NCI-H2171 (cell line): ENCODE measurements at places on chromosomes 2 and 18.

DNA sequence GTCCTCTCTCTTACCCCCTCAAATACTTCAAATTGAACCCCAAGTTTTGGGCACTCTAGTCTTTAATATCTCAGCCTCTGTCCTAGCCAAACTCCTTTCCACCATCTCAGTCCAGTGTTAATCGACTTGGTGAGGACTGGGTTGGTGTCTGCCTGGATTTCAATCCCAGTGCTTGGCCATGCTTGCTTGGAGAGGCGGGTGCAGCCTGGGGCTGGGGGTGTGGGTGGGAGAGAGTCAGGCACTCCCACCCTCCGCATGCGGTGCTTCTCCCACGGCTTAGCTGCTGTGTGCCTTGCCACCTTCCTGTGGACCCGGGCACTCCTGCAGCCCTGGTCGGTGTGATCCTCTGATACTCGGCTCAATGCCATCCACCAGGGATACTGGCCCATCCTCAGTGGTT is 220.8 kb upstream of the HDAC4 start:
- no peak for DNase-seq

- DNase-seq: no peak
Observed at GRCh38 chr2:132583666-132584360, 86.2 kb downstream of the LYPD1 start.

DNA sequence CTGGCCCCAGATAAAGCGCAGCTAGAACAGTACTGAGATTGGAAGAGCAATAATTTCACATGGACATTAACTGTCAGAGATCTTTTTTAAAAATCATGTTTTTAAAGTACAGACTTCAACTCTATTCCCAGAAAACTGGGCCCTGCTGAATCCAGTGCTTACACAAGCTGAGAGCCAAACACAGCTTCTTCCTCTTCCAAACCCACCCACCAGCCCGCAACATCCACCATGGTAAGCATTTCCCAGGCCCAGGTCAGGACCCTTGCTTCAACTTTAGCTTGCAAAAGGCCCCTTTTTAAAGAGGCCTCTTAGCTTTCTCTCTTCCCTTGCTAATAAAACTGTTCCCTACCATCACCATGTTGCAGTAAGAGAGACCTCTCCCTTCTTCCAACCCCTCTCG is 2.1 kb downstream of the AAK1 start:
- no peak for DNase-seq

DNA sequence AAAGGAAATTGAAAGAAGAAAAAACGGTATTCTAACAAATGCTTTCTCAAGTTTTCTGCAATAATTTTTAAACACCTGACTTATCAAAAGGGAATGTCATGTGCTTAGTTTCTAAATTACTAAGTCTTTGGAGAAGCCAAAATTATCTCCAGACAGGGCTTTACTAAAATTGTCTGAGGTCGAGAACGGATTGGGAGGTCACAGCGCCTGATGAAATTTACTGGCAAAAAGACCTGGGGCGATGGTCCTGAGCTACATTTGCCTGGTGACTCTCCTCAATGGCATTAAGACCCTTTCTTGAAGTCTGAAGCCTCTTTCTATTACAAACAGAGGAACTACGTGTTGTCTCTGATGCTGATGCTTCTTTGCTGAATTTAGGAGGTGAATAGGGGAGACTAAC is 291.8 kb upstream of the SESTD1 start:
- DNase-seq: no peak

DNA sequence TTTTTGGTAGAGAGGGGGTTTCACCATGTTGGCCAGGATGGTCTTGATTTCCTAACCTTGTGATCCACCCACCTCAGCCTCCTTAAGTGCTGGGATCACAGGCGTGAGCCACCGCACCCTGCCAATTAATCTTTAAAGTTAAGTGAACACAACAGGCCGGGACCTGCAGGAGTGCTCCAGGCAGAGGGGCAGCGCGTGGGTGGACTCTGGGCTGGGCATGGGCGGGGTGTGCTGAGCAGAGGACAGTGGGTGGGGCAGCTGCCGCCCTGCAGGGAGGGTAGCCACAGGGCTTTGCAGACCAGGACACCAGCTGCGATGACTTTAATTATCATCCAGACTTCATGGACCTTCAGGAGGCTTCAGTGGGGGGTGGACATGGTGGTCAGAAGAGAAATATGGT is 8.8 kb upstream of the GPR148 start:
- DNase-seq: no peak

GRCh38 chr2:174342686-174343342 is 8.1 kb downstream of the SP9 start:
- no peak for DNase-seq

GRCh38 chr2:15141211-15141610 is 419.9 kb downstream of the NBAS start:
- DNase-seq: no peak

DNA sequence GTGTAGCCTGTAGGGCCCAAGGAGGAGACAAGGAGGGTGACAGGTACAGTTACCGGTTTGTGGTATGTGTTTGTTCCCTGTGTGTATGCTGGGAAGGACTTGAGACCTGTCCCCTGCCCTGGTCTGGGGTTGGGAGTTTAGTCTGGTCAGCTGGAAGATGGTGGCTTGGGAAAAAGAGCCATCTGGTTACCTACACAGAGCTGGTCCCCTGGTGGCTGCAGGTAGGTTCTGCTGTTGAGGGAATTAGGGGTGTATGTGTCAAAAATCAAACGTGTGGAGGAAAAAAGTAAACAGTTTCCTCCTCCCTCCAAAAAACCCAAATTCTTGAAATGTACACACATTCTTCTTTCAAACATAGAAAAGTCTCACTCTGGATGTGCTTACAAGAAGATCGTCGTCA is 24.3 kb downstream of the PTMA start:
- no peak for DNase-seq

DNA sequence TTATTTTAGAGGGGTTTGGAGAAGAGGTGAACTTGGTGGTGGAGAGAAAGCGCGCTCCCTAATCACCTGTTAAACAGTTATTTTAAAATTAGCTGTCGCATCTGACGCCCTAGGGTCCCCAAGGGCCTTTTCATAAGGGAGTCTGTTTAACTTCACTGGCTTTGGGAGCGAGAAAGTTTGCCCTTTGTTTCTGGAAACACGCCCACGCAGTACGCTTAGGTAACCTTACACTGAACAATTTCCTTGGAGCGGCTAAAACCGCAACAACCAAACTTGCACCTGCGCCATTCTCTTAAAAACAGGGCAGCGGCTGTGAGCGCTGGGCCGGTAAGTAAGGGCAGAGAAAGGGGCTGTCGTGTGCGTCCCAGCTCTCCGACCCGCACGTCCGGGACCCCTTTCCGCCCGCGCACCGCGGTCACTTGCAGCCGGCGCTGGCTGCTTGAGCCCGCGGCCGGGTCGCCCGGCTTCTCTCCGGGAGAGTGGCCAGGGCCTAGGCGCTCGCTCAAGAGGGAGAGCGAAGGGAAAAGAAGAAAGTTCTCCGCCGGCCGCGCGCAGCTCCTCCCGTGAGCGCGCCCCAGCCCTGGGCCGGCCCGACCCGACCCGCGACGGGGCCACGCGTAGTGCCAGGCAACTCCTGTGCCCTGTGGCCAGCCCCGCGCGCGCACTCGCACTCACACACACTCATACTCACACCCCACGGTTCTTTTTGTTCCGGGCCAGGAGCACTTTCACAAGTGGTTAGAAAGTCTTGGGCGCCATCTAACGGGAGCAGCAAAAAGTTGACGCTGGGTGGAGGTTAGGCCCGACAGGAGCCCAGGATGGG is 19.2 kb downstream of the POU3F3 start:
- DNase-seq: peak; percentile 30

DNA sequence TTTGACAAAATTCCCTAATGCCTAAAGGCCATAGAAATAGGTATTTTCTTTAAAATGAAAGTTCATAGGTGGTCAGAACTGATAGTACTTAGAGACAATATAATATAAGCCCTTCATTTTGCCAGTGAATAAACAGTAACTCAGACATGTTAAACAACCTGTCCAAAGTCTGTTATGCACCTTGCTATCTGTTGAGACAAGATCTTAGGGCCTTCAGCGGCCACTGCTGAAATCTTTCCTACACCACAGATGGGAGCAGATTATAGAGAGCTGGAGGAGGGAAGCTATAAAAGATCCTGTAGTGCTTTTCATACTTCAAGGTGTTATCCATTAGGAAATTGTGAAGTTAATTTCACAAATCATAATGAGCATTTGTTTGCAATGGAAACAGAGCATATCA is 13.8 kb downstream of the CERKL start:
- DNase-seq: no peak

DNA sequence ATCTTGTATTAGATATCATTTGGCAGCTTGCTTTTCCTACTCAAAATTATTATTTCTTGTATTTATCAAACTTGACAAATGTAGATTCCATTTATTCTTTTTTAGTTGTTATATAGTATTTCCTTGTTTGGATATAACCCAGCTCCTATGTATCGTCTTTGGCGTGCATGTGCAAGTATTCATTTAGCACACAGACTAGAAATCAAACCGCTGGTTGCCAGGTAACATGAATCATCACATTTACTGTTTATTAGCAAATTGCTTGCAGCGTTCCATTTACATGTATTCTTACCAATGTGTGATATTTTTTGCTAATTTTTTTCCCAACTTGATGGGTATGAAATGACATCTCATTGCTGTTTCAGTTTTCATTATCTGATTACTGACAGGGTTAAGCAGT is 2089.7 kb upstream of the CELF4 start:
- DNase-seq: no peak

- no peak for DNase-seq
Observed at GRCh38 chr2:145939949-145940348, 1420.0 kb upstream of the ZEB2 start.

- DNase-seq: no peak
Observed at GRCh38 chr2:138210487-138210886, 246.2 kb downstream of the HNMT start.

- no peak for DNase-seq
Observed at GRCh38 chr2:12498286-12498685, 218.4 kb upstream of the TRIB2 start.

- no peak for DNase-seq
Observed at GRCh38 chr2:146997488-146997887, 847.3 kb upstream of the ACVR2A start.

- DNase-seq: peak; percentile 21
Observed at GRCh38 chr18:48649231-48649630, 110.4 kb downstream of the CTIF start.

DNA sequence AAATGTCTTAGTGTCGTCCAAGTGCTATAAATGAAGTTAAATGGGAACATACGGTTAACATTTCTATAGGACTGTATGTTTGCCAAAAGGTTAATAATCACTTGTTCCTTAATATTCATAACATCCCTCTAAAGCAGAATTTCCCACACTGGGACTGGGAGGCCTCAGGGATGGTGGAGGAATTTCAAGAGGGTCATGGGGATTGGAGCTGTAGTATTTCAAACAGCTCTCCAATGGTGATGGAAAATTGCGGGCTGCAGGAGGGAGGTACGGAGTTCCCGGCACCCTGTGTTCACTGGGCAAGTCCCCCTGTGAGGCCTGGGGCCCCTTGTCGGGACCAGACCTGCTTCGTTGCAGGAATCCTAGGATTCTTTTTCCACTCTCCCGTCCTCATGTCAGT is 39.8 kb upstream of the CTAGE1 start:
- DNase-seq: no peak

- no peak for DNase-seq
Observed at GRCh38 chr18:71027531-71027930, 738.7 kb downstream of the SOCS6 start.

DNA sequence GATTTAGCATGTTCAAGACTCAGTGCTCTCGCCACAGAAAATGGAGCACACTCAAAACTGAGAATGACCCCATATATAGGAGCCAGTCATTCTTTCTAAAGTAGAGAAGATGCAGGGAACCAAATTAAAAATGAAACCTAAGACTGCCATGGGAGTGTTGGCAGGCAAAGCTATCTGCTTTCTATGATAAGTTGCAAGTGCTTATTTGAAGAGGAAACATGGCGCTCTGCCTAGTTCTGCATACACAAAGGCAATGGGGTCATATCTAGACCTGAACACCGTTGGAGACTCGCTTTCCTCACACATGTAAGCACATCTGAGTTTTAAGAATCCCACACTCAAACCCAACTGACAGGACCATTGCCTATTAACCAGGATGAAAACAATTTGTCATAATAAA is 292.5 kb downstream of the ALK start:
- DNase-seq: no peak

DNA sequence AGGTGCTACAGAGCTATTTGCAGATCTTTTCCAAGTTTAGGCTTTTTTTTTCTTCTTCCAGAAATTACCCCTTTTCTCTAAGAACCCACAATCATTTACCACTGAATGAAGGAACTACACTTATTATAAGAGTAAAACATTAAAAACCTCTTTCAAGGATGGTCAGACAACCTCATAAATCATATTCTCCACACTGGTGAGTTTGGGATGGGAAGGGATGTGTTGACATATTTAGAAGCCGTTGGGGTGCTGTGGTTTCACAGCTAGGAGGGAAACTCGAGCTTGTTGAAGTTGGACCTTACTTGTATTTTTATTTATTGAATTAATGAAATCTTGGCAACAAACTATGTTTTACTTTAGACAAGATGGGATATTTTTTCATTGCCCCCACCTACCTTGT is 289.4 kb upstream of the MEIS1 start:
- DNase-seq: no peak

DNA sequence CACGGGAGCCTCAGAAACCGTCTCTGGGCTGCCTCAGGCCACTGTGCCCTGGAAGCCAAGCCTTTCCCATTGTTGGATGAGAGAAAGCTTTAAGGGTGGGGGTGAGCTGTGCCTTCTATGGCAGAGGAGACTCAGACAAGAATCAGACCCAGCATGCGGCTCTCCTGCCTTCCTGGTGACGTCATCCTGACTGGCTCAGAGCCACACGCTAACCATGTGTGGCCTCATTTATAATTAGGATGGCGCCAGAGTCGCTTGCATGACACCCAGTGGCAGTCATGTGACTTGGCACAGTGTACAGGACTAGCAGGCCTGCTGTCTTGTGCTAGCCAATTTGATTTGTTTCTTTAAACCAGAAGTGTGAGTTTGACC is 99.1 kb downstream of the SH3BP4 start:
- peak; percentile 75 for DNase-seq

DNA sequence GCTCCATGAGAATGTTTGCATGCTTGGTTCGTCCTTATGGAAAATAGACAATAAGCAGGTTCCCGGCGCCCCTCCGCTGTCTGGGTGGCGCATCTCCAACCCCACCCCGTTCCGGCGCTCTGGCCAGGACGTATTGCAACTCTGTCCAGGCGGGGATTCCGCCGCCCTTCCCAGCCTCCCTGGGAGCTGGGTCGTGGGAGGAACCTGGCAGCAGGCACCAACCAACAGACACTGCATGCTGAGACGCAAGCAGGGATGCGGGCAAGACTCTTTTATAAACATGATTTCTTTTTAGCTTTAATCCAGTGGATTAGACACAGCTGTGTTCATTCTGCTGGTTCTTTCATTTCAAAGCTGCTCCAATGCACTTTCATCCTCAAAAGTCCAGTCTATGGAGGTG is 240.2 kb downstream of the SH3BP4 start:
- DNase-seq: no peak

- no peak for DNase-seq
Observed at GRCh38 chr2:100936070-100936741, 65.9 kb upstream of the RPL31 start.

DNA sequence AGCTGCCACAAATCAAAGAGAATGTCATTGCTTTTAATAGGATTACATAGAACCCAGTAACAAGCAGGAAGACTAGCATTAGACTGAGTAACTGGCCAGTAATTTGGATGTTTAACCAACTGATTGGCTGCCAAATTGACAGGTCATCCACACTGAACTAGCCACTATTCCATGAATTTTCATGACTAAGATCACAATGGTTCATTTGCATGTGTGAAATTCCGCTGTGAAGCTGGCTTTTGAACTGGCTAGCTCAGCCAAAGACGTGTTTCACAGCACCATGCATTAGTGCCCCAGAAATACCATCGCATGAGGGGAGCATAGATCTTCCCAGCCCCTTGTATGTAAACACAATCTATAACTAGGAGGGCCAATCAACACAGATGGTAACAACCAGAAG is 649.8 kb downstream of the ARHGAP15 start:
- no peak for DNase-seq
